ENCODE measurements at places on chromosomes 6 and 20. TPM values are rescaled to one million over a fixed set of nuclear protein-coding genes. Genes with fewer than 3 reads are reported as not detected.

DNA sequence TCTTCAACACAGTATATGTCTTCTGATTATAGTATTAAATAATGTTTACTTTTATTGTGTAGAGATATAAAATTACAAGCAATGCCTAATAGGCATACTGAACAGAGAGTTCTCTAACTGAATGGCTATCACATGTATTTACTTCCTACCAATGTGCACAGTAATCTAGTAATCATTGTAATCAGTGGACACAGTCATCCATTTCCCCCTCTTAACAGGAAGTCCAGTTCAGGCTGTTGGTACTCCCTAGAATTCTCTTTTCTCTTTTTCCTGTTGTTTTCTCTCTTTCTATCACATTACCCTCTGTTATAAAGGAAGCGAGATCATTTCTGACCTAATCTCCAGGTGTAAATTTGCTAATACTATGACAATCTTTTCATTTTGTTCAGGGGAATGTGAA, 172.5 kb downstream of the HTR1B start:
- no peak for DNase-seq

- no peak for DNase-seq
These were observed 156.9 kb downstream of the CDKAL1 start for GRCh38 chr6:20691185-20691584.

Gene C6orf120
- 17.8 TPM for total RNA-seq

DNA sequence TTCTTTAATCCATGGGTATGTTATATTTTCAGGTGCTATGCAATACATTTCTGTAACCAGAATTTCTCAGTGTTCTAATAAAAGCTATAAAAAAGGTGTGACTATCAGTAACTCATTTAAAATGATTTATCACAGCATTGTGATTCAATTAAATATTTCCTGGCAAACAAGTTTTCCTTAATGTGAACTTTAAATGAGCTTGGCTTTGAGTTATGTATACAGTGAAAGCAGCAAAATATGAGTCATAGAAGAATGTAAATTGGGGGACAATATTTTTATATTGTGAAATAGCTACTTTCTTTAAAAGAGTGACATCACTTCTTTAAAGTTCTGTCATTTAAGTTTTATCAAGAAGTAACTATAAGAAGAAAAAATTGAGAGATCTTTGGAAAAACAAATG, 484.9 kb upstream of the MAN1A1 start:
- no peak for DNase-seq

GRCh38 chr6:157552081-157552747, 171.2 kb downstream of the ZDHHC14 start:
- no peak for DNase-seq

GRCh38 chr20:63065911-63066310, 59.1 kb upstream of the BHLHE23 start:
- DNase-seq = peak; percentile 5

Gene BANF2
- total RNA-seq = not detected

Gene ARFGEF3
- total RNA-seq = 2.7 TPM

DNA sequence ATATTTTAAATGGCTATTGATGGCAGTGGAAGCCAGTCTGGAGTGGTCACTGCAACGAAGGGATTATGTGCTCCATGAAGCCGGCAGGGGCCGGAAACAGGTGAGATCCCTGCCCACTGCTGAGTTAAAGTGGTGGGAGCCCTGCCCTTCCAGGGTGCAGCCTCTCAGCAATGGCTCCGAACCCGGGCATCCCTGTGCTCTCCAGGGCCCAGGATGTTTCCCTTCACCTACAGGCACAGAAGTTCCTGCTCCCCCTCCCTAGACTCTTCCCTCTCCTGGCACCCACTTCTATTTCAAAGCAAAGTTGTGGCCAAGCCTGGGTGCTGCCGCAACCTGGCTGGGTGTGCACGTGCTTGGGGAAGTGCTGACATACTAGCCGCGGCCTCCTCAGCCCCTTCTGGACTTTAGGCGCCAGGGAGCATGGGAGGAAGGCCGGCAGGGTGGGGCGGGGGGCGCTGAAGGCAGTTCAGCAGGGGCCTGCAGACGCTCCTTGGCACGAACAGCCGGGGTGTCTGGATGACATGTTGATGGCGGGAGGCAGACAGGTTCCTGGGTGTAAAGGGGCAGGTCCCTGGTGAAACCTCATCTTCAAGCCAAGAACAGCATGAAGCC, 452.3 kb downstream of the HTR1B start:
- DNase-seq = no peak

Gene FAM83C
- total RNA-seq = not detected

DNA sequence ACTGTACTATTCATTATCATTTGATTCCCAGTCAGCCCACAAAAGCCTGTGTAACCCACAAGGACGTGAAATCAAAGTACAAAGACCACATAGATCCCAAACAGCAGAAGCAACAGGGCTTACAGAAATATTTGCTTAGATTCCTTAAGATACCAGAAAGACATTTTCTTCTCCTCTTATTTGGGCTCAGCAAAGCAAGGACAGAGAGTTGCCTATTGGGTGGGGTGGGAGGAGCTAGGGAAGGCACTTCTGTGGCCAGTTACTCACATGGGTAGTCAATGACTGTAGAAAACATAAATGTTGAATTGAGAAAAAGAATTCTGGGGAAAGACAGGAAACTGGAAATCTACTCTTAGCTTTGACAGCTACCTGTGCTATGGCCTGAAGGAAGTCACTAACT, 19.8 kb downstream of the PDE7B start:
- DNase-seq = no peak

Gene EYS
- total RNA-seq = not detected

GRCh38 chr6:6588924-6589709, 597 bp downstream of the LY86 start:
- no peak for DNase-seq

GRCh38 chr6:3669916-3670315, 81.6 kb downstream of the PXDC1 start:
- no peak for DNase-seq

DNA sequence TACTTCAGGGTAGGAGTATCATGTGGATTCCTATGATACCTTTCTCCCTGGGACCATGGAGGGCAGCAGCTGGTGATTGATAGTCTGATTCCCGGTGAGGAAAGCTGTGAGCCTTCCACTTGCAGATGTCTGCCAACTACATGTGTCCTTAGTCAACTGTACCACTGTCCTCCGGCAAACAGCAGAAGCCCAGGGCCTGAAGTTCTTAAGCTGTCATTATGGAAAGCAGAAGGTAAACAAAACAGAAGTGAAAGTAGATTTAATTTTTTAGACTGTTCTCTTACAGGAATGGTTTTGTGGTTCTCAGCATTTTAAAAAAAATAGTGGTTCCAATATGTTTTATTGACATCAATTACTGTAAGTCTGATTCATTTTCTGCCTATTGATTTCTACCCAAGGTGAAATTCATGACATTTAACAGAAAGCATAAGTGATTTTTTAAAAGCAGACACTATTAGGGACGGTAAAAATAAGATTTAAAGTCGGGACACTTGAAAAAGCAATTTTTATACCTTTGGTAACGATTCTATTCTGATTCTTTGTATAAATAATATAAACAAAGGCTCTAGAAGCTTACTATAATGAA, 36.6 kb downstream of the PTPN1 start:
- DNase-seq = no peak

- no peak for DNase-seq
These were observed 77.3 kb downstream of the BMP6 start for GRCh38 chr6:7803214-7803613.

Data from left cardiac atrium (tissue), 4 donors.